ENCODE measurements at places on chromosomes 3 and 15. TPM values are rescaled to one million over a fixed set of nuclear protein-coding genes. Genes with fewer than 3 reads are reported as not detected.

DNA sequence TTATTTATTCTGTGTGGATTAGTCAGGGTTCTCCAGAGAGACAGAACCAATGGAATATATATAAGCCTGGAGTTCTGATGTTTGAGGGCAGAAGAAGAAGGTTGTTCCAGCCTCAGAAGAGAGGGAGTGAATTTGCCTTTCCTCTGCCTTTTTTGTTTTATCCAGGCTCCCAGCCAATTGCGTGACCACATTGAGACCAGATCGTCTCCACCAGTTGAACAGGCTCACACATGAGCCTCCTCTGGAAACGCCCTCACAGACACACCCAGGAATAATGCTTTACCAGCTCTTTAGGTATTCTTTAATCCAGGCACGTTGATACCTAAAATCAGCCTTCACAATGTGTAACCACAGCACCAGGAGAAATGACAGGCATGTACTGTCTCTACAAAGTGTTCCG is 923.1 kb downstream of the TBL1XR1 start:
- no peak for ATAC-seq

- ATAC-seq, result peak; percentile 91
Observed at GRCh38 chr15:74781431-74782258, at the start of gene CSK. Gene CSK (plus strand): TSS chr15:74782080. CDS start chr15:74798298, 16,218 bp downstream.

GRCh38 chr3:109242187-109242523 is 74.2 kb downstream of the DPPA2 start:
- no peak for ATAC-seq

- no peak for ATAC-seq
Observed at GRCh38 chr3:138408751-138409570, 25.5 kb upstream of the ESYT3 start.

DNA sequence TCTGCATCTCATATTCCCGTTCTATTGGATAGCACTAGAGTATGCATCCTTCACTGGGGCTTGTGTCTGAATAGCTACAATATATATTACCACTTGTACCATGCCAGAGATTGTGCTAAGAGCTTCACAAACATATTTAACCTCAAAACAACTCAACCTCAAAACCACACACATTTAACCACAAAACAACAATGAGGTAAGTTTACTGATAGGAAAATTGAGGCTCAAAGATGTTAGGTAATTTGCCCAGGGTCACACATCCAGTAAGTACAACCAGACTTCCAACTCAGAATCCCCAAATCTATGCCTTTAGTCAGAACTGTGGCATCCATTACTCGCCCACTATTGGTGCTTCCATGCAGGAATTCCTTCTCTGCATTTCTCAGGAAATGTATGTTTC is 220.0 kb downstream of the FAM43A start:
- no peak for ATAC-seq

- peak; percentile 34 for ATAC-seq
Observed at GRCh38 chr3:50242851-50243542, 7.0 kb downstream of the GNAI2 start.

GRCh38 chr3:46987319-46987742 is 7.9 kb downstream of the NBEAL2 start:
- no peak for ATAC-seq

The BCL6 gene
- total RNA-seq, result 130 TPM

The GMNC gene
- total RNA-seq, result not detected

The TIMP4 gene
- total RNA-seq, result 16.5 TPM

All from gastroesophageal sphincter (tissue), 4 donors.